CD4-positive, alpha-beta T cell (primary cell): ENCODE measurements at places on chromosomes 3 and 15.

- no peaks in the 10 kb centered on the region for H3K27me3 ChIP-seq
- H3K4me3 ChIP-seq = no peak overlapping the region
- H3K4me1 ChIP-seq = no peaks in the 10 kb centered on the region
Observed at GRCh38 chr15:49471733-49472132, 48.7 kb downstream of the FGF7 start.

- DNase-seq = no peak
- H3K27me3 ChIP-seq = no peaks in the 10 kb centered on the region
- H3K36me3 ChIP-seq = no peaks in the 10 kb centered on the region
- H3K4me1 ChIP-seq = no peaks in the 10 kb centered on the region
Observed at GRCh38 chr3:5314897-5315296, 127.4 kb downstream of the EDEM1 start.

DNA sequence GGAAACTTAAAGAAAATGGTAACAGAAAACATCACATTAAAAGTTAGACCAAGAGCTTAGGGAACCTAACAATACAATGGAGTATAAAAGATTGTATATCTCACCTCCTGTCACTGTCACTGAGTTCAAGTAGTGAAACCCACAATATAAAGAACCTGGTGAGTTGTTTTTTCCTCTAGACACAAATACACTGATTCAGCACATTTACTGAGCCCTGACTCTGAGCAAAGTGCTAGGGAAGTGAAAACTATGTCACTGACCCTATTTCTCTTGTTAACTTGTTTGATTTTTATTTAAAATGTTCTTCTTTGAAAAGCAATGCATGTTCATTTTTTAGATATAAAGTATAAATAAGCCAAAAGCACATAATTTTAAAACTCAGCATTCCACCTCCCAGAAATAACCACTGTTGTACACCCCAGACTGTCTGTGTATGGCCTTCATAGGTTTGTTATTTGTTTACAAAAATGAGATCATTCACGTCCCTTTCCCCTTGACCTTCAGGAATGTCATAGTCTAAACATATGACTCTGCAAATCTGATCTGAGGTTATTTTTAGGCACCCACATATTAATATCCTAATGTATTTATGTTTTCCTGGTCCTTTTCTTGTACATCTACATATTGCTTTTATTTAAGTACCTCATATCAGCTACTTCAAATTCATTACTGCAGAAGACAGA, 69.2 kb upstream of the CSTA start:
- H3K36me3 ChIP-seq = no peaks in the 10 kb centered on the region
- no peak overlapping the region for H3K27ac ChIP-seq
- DNase-seq = no peak
- no peaks in the 10 kb centered on the region for H3K27me3 ChIP-seq
- H3K4me3 ChIP-seq = no peak overlapping the region
- no peaks in the 10 kb centered on the region for H3K4me1 ChIP-seq

- no peaks in the 10 kb centered on the region for H3K27me3 ChIP-seq
- H3K36me3 ChIP-seq = no peaks in the 10 kb centered on the region
- H3K4me1 ChIP-seq = no peaks in the 10 kb centered on the region
- no peak overlapping the region for H3K4me3 ChIP-seq
Observed at GRCh38 chr3:164155400-164155799, 922.9 kb downstream of the SI start.

DNA sequence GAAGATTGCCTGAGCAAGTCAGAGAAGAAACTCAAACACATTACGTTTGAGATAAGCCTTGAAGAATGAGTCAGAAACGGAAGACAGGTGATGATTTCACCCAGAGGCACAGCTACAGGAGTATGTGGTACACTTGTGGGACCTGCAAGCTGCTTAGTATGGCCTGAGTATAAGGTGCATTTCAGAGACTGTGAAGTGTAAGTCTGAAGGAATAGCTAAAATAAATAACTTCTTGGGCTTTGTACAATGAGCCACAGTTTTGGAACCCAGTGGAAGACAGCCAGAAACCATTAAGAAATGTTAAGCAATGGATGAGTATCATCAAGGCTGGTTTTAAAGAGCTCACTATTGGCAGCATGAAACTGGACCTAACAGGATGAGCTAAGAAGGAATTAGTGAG, 826.2 kb downstream of the ROBO1 start:
- H3K36me3 ChIP-seq = no peaks in the 10 kb centered on the region
- no peak overlapping the region for H3K27ac ChIP-seq
- H3K27me3 ChIP-seq = no peaks in the 10 kb centered on the region
- no peak for DNase-seq

DNA sequence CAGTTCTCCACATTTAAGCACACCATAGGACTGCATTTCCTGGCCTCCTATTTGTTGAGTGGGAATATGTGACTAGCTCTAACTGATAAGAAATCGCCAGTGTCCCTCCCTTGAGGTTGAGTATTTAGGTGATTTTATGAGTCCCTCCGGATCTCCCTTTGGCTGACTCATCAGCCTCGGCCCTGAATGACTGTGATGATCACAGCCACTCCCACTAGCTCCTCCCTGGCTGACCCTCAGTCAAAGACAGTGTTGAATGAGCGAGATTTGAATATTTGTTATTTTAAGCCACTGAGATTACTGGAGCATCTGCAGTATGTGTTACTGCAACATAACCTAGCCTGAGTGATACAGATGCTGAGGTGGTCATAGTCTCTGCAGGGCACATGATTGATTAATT, 515.3 kb downstream of the EPHB1 start:
- DNase-seq = no peak
- H3K4me1 ChIP-seq = no peaks in the 10 kb centered on the region
- H3K4me3 ChIP-seq = no peak overlapping the region
- H3K36me3 ChIP-seq = no peaks in the 10 kb centered on the region

DNA sequence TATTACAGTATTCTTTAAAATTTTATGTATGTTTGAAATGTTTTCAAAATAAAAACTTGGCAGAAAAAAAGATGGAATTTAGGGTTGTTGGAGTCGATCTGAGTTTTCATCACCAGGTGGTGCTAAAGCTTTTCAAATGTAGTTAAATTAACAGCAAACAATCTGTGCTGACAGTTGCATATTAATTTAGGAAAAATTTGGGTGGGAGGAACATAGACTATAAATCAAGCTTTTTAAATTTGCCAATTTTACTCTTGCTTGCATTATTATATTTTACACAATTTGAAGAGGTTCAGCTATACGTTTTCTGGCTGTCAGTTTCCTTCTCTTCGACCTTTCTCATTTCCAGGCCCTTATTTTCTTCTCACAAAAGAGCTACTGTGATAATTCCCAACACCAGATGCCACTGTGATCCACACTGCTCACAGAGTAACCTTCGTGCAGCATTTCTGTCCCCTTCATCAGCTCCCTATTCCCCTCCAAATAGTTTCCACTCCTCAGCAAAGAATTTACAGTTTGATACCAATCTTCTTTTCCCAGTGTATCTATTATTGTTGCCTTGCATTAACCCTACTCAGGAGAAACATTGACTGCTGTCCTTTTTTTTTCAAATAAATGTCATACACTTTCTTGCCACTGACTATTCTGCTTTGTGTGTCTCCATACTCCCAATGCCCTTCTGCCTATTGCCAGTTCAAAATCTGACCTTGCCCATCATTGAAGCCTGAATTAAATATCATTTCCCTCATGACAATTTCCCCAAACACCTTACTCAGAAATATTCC, 53.4 kb upstream of the EIF5A2 start:
- DNase-seq = peak; percentile 4
- no peak overlapping the region for H3K4me3 ChIP-seq
- H3K36me3 ChIP-seq = no peaks in the 10 kb centered on the region
- no peaks in the 10 kb centered on the region for H3K27me3 ChIP-seq
- no peaks in the 10 kb centered on the region for H3K4me1 ChIP-seq

DNA sequence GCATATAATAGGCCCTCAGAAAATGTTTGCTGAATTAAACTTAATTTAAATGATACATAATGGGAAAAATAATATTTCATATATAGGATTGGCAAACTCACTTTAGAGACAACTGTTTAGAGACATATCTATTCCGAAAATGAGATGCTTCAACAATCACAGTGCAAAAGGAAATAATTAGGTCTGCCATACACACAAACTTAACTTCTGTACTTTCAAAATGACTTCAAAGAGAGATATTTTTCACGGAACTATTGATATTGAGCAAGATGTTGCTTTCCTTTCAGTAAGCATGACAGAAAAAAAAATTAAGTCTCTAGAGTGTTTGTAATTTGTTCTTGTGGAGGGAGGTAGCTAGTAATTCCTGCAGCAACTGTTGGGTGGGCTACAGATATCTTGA, 769.5 kb downstream of the TUSC7 start:
- no peak overlapping the region for H3K27ac ChIP-seq
- DNase-seq = no peak
- H3K27me3 ChIP-seq = no peaks in the 10 kb centered on the region

DNA sequence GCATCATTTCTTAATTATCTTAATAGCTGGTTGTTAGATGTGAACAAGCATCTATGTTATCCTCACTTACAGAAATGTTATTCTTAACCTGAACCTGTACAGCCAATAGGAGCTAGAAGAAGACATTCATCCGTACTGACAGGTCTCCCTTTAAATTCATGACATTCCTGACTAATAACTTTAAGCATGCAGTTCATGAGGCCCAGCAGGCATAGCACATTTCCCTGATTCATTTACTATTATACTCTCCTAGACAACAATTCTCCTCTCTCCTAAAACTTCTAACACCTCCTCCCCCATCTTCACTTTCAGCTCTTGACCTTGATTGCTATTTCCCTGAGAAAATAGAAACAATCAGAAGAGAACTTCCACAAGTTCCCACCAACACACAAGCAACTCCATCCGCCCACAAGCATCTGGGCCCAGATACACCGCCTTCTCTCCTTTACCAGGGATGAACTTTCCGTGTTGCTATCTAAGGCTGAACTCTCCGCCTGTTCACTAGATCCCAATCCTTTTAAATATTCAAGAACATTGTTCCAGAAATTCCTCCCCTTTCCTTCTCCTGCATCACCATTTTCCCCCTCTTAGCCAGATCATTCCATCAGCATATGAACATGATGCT, 62.9 kb upstream of the SPRED1 start:
- H3K36me3 ChIP-seq = no peaks in the 10 kb centered on the region
- no peaks in the 10 kb centered on the region for H3K27me3 ChIP-seq
- H3K4me1 ChIP-seq = no peaks in the 10 kb centered on the region
- DNase-seq = no peak

DNA sequence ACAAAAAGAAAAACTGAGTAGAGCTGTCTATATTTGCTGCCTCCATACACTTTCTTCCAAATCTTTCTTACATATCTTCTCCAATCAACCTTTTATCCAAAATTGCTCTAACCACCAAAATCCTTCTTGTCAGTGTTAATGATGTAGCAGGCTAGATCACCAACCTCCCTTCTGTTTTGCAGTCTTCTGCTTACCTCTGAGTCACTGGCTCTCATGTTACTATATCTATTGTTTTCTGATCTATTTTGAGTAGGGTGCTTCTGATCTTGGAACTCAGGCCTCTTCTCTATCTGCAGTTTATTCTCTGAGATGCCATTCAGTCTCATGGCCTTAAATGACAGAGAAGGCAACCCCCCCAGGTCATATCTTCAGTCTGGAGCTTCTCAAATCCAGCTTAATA, 26.3 kb upstream of the AADAC start:
- no peaks in the 10 kb centered on the region for H3K36me3 ChIP-seq
- no peak overlapping the region for H3K4me3 ChIP-seq
- H3K27ac ChIP-seq = no peak overlapping the region
- H3K27me3 ChIP-seq = no peaks in the 10 kb centered on the region

GRCh38 chr15:29785642-29786041, 36.6 kb downstream of the TJP1 start:
- H3K27me3 ChIP-seq = no peaks in the 10 kb centered on the region
- no peak overlapping the region for H3K27ac ChIP-seq
- H3K36me3 ChIP-seq = no peaks in the 10 kb centered on the region
- no peak overlapping the region for H3K4me3 ChIP-seq

GRCh38 chr15:68383161-68384074, 48.5 kb downstream of the ITGA11 start:
- H3K4me1 ChIP-seq = peaks cover 13% of the 10 kb centered on the region
- H3K27ac ChIP-seq = no peak overlapping the region
- no peaks in the 10 kb centered on the region for H3K36me3 ChIP-seq
- peak; percentile 28 for DNase-seq
- H3K27me3 ChIP-seq = no peaks in the 10 kb centered on the region

GRCh38 chr15:29920515-29920914, 98.2 kb upstream of the TJP1 start:
- H3K27me3 ChIP-seq = peaks cover 14% of the 10 kb centered on the region
- no peaks in the 10 kb centered on the region for H3K36me3 ChIP-seq
- DNase-seq = no peak
- H3K4me1 ChIP-seq = no peaks in the 10 kb centered on the region
- H3K27ac ChIP-seq = no peak overlapping the region

- H3K4me3 ChIP-seq = no peak overlapping the region
- peaks cover 12% of the 10 kb centered on the region for H3K36me3 ChIP-seq
- H3K4me1 ChIP-seq = peaks cover 16% of the 10 kb centered on the region
- H3K27me3 ChIP-seq = no peaks in the 10 kb centered on the region
- no peak overlapping the region for H3K27ac ChIP-seq
Observed at GRCh38 chr3:98594628-98595324, 1.4 kb upstream of the CPOX start.

GRCh38 chr3:160065786-160066185, 77.2 kb downstream of the IL12A start:
- H3K27ac ChIP-seq = no peak overlapping the region
- peaks cover 4% of the 10 kb centered on the region for H3K4me1 ChIP-seq
- no peaks in the 10 kb centered on the region for H3K27me3 ChIP-seq
- H3K4me3 ChIP-seq = no peak overlapping the region
- no peak for DNase-seq

GRCh38 chr15:72992841-72993252, 59.4 kb upstream of the NEO1 start:
- H3K4me1 ChIP-seq = no peaks in the 10 kb centered on the region
- DNase-seq = no peak
- H3K27ac ChIP-seq = no peak overlapping the region
- H3K4me3 ChIP-seq = no peak overlapping the region

DNA sequence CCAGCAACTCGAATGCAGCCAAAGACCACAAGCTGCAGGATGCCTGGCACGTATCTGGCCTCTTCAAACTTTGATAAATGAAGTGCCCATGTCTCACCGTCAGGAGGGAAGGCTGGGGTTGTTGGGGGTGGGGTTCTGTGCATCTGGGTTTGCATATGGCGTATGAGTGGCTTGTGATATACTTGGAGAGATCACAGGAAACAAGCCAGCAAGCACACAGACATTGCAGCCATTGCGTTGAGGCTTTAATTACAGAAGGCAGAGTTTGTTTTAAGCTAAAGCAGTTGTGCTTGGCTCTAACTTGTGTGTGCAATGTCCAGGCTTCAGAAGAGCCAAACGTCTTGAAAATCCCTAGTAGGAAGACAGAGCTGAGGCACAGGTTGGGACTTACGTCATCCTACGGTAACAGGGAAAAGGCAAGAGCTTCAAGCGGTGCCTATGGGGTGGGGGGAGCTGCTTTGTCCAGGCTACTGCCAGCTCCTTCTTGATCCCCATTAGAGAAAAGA, 109.2 kb downstream of the ASB7 start:
- H3K4me3 ChIP-seq = no peak overlapping the region
- no peak for DNase-seq
- no peaks in the 10 kb centered on the region for H3K36me3 ChIP-seq
- no peaks in the 10 kb centered on the region for H3K27me3 ChIP-seq

GRCh38 chr3:65039754-65040210, 352.0 kb upstream of the ADAMTS9 start:
- H3K36me3 ChIP-seq = no peaks in the 10 kb centered on the region
- H3K27ac ChIP-seq = no peak overlapping the region
- DNase-seq = no peak
- no peaks in the 10 kb centered on the region for H3K27me3 ChIP-seq
